ENCODE measurements at places on chromosomes 11 and 22.

DNA sequence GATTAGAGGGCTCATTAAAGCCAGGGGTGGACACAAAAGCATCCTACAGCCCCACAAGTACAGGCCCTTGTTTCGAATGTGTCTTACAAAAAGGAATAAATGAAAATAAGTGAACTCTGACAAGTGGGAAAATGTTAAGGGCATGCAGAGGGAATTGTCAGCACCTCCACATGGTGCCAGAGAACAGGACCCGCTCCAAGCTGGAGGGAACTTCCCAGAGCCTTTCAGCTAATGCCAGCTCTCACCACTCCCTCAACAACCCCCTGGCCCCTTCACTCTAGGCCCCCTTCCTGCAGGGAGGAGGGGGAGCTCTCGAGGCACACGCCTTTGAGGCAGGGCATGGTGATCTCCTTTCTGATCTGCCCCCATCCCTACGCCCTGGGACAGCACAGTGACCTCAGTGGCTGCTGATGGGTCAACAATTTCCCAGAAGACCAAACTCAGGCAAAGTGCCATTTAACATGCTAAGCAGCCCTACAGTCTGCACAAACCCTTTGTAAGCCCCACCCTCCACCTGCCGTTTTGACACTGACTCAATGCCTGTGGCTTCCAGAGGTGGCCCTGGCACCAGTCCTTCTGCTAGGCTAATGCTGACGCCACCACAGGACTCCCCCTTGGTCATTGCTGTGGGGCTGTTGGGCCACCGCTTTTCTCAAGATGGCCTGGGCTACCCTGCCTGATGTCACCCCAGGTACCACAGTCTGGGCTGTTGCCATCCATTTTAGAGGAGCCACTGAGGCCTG, 12.5 kb upstream of the CHST1 start:
- no peak for DNase-seq

GRCh38 chr22:43343262-43343669, at the start of gene SCUBE1:
Gene SCUBE1, minus strand, starts transcription at chr22:43343372. Its CDS starts 111 bp downstream, at chr22:43343261.
- peak; percentile 17 for DNase-seq

DNA sequence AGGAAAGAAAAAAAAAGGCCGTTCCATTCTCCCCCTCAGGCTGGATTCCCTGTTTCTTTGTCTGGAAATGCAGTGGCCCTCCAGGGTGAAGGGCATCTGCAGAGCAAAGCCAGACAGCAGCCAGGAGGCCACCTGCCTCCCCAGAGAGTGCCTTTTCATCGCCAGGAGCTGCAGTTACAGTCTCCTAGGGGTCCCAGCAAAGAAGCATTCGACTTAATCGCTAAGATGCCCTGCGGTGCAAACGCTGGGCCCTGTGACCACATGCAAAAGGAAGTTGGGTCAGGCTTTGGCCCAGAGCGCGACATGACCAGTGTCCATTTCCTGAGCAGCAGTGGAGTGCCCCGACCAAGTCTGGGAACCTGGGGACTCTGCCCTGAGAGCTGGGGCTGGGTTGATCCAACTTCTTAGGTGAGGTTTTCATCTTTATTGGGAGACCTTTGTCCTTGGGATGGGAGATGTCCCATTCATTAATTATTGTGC, 304.6 kb downstream of the OPCML start:
- no peak for DNase-seq

DNA sequence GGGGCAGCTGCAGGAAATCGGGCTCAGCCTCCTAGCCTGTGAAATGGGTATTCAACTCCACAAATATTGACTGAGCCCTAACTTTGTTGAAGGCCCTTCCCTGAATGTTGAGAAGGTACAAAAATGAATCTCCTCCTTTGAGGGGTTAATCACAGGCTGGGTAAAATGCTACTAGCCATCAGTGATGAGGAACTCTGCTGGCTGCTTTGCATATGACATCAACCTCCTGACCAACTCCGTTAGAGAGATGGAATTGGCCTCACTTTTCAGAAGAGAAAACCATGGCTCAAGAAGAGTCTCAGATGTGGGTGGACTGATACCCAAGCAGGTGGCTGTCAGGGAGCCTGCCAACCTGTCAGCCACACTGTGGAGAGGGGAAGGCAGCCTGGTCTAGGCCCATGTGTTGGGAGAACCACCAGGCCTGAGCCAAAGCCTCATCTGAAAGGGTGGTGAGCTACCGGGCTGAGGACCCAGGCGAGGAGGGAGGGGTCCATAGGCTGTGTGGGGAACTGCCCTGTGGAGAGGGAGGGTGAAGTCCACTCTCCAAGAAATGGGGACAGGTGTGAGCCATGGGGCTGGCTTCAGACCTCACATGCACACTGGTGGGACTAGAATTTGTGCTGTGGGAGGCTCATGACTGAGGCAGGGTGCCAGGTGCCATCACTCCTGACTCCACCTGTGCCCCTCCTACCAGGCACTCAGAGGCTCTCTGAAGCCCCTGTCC, 11.8 kb downstream of the CDCA5 start:
- no peak for DNase-seq

DNA sequence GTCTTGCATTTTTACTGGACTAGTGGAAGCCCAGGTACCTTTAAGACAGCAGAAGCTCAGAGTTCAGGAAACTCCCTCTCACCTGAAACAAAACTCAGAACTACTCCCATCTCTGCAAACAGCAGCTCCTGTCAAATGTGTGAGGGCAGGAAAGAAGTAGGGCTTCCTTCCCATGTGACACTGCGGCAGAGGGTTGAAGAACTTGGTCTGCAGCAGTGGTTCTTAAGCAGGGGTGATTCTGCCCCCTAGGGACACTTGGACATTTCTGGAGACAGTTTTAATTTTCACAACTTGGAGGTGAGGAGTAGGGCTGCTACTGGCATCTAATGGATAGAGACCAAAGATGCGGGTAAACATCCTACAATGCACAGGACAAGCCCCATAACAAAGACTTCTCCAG, 63.4 kb downstream of the RCN1 start:
- no peak for DNase-seq

DNA sequence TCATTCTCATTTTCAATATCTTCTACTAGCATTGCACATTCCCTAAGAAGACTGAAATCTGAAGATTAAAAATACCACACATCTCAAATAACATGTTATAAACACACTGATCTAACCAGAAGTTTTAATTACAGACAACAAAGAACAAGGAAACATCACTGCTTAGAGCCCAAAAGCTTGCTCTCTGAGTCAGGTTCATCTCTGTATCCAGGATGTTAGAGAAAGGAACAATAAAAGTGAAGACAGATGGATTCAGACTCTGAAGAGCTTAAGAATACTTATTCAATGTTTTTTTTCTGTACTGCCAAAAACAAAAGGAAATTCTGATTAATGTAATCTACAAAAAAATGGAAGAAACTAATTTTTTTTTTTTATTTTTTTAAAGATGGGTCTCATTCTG, 16.5 kb downstream of the RDX start:
- DNase-seq, result no peak

DNA sequence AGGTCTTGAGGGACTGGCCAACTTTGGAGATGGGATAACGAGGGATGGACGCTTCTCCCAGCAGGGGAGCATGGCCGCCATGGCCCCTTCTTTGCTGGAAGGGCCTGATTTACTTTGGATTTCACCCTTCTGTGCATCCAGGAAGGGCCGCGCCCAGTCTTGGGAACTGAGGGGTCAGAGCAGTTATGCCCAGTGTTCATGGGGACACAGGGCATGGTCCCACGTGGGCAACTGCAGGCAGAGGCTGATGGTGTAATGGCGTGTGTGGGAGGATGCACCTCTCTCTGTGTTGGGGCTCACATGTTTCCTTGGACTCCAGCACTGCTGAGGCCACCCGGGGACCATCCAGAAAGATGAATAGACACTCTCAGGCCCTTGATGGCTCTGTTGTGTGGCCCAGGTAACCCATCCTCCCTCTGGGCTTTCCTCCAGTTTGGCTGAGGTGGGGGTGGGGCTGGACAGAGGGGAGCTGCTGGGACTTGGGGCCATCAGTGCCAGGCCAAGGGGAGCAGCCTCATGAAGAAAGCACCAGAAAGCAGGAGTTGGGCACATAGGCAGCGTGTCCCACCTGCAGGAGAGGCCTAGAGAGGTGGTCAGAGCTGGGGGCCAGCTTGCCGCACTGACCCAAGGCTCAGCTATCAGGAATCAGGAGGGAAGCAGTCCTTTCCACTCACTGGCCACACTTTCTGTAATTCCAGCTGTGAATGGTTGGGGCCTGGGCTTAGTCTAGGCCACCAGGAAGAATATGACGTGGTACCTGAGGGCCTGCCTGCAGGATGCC, 1033.9 kb downstream of the TBC1D22A start:
- no peak for DNase-seq

DNA sequence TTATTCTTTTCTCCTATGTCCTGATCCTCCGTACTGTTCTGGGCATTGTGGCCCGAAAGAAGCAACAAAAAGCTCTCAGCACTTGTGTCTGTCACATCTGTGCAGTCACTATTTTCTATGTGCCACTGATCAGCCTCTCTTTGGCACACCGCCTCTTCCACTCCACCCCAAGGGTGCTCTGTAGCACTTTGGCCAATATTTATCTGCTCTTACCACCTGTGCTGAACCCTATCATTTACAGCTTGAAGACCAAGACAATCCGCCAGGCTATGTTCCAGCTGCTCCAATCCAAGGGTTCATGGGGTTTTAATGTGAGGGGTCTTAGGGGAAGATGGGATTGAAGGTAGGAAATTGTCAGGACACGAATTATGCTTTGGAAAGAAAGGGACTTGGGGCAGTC, 843 bp downstream of the OR51T1 start:
- no peak for DNase-seq

DNA sequence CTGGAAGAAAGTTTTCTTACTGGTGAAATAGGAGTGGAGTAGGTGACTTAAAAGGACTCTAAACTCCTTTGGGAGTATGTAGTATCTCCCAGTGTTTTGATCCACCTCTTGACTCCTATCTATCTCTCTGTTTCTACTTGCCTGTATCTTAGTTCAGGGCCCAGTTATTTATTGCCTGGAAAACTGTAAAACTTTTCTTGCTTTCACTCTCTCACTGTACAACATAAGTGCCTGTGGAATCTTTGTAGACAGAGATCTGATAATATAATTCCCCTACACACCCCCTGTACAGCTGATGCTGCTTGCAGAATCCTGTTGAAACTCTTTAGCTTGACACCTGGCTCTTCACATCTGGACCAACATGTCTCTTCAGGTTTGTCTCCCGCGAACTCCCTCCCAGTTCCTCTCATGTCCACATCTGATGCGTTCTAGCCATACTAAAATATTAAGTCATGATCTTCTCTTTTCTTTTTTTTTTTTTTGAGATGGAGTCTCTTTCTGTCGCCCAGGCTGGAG, 26.5 kb upstream of the SESN3 start:
- DNase-seq, result no peak

DNA sequence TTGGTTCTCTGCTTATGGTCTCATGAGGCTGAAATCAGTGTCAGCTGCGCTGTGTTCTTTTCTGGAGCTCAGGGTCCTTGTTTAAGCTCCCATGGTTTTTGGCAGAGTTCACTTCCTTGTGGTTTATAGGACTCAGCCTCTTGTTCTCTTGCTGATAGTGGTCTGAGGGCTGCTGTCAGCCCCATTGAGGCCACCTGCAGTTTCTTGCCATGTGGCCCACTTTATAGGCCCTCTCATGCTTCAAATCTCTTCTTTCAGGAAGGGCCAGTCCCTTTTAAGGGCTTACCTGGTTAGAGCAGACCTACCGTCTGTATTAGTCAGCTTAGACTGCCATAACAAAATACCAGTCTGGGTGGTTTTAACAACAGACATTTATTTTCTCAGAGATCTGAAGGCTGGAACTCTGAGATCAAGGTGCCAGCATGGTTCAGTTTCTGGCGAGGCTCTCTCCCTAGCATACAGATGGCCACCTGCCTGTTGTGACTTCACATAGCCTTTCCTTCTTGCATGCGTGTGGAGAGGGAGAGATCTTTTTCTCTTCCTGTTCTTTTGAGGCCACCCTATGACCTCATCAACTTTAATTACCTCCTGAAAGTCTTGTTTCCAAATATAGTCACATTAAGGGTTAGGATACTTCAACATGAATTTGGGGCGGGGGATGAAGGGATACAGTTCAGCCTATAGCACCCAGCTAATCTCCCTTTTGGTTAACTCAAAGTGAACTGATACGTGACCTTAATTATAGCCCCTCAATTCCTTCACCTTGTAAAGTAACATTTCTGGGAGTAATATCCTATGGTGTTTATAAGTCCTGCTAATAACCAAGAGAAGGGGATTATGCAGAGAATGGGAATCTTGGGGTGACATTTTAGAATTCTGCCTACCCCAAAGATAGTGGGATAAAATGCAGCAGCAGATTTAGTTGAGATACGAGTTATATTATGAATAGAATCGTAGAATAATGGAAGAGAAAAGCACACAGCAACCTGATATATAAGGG, 131.8 kb downstream of the UVRAG start:
- DNase-seq, result no peak

DNA sequence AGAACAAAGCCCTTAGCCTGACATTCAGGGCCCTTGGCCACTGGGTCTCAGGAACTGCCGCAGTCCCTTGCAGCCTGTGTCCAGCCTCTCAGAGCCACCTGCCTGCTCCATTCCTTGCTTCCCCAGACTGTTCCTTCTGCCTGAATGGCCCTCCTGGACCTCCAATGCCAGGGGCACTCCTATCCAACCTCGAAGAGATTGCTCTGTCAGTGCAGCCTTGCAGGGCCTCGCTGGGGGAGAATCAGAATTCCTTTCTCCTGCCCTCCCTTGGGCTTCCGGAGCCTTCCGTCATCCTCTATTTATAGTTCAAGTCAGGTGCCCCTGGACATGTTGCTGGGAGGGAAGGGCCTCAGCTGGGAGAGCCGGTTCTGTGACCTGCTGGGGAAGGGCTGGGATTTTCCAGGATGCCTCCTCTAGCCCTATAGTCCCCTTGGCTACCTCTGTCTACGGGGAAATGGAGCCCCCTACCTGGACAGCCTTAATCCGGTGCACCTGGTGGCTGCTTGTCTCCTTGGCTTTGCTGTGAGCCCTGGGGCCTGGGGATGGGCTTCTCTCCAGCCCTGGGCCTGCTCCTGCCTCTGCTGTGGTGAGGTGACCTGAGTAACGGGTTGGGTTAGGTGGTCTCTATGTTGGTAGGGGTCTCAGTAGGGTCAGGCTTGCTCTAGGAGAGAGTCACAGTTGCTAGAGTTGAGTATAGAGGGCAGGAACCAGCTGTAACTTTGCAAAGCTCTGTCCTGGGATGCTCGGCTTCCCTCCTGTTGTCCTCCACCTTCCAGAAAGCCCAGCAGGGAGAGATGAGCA, 45.9 kb upstream of the SYT7 start:
- DNase-seq, result no peak

DNA sequence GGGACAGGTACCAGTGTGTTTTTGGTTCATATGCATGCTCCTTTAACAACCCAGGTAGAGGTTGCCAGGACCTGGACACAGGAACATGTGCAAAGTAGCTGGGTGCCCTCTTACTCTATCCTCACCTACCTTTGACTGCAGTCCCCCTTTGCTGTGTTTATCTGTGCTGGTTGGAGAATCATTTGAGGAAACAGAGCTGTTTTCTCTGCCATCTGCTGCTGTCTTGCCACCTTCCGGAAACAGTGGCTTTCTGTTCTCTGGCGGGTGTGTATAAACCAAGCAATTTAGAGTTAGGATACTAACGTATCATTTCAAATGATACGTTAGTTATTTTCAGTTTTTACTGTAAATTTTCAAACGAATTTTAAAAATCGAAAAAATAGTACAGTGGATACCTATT, 171.9 kb upstream of the TTC12 start:
- DNase-seq, result no peak

GRCh38 chr11:64095949-64096348, 60.2 kb downstream of the FLRT1 start:
- no peak for DNase-seq

- DNase-seq, result peak; percentile 36
Observed at GRCh38 chr11:32090545-32091370, at the start of gene RCN1. Gene RCN1, plus strand, starts transcription at chr11:32091074. Its CDS starts 123 bp downstream, at chr11:32091197.

Measured in activated T-cell treated with anti-CD3 and anti-CD28 coated beads for 4 hours (primary cell).